Stimulated activated CD4-positive, alpha-beta T cell treated with anti-CD3 and anti-CD28 coated beads, TNF-alpha, amount 100 ng/mL, for 24 hours (primary cell): ENCODE measurements at places on chromosomes 7 and 10.

DNA sequence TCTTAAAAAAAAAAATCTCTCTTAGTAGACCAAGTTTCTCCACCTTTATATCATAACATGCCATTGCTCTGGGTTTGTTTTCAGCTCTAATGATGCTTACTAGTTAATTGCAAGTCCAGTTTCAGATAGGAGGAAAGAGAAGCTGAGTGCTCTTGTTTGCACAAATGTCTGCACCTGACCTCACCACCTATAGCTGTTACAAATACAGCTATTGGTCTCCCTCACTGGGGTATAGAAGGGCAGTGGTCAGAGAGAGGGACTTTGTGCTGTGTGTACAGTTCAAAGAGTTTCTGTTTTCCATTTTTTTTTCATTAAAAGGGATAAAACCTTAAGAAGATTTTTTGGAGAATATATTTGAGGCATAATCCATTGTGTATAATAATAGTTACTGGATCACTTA, 52.7 kb downstream of the TAS2R16 start:
- DNase-seq, result no peak

GRCh38 chr7:21605008-21605585, 62.3 kb downstream of the DNAH11 start:
- DNase-seq, result no peak

DNA sequence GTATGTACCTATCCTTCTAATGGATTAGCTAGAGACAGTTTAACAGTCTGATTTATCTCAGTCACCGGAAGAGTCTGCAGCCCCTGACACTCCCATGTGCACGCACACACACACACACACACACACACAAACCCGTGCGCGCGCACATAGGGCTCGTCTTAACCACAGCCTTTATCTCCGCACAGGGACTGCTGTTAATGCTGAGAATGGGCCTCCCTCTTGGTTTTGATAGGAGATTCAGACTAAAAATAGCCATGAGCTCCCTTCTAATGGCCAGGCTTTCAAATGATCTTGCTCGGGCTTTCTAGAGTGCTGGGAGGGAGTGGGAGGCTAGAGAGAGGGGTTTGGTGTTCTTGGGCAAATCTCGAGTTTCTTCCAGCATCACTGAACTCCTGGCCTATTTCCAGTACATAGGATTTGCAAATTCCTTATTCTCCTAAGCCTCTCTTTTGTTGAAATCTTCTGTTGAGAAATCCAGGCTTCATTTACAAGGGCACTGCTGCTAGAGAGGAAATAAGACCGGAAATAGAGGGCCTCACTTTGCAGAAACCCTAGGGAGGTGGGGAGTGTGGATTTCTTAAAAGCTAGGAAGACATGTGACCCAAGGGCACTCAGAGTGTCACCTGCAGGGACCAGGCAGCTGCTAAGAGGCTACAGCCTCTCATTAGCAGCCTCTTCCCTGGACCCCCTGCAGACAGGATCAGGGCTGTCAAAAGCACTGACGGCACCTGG, 2.4 kb downstream of the TMEM72 start:
- DNase-seq, result peak; percentile 8

GRCh38 chr10:103044942-103045489, 126.9 kb downstream of the CNNM2 start:
- no peak for DNase-seq

DNA sequence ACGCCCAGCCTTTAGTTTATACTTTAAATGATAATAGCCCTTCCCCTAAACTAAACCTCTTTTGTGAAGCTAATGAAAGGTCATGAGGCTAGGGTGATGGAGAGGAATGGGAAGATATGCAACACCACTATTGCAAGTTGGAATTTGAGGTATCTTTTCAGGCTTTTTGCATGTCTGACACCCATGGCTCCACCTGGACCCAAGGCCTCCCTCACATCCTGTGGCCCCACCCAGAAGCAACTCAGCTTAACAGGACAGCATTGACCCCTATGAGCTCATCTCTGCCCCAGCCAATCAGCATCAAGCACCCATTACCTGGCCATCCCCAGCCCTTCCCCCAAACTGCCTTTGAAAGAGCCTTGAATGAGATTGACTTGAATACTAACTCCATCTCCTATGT, 674.2 kb upstream of the NRP1 start:
- no peak for DNase-seq

- no peak for DNase-seq
Observed at GRCh38 chr10:62577666-62578291, 203.6 kb downstream of the ZNF365 start.

- no peak for DNase-seq
Observed at GRCh38 chr10:121285406-121286196, 312.6 kb downstream of the FGFR2 start.

DNA sequence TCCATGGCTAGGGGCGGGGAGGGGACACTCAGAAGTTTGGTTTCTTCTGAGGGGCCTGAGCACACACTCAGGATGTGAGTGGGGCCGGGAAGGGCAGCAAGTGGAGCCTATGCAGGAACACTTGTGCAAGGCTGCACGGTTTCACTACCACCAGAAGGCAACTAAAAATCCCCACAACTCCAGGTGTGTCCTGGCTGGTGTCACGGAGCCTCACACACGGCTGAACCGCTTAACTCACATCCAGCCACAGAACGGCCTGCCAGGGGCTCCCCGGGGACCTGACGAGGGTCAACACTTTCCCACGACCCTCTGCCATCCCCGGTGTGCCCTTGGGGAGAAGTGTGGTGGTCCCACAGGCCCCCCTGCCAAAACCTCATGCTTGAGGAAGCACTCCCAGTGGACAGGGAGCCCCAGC, 173.9 kb downstream of the ELFN1 start:
- DNase-seq, result no peak

DNA sequence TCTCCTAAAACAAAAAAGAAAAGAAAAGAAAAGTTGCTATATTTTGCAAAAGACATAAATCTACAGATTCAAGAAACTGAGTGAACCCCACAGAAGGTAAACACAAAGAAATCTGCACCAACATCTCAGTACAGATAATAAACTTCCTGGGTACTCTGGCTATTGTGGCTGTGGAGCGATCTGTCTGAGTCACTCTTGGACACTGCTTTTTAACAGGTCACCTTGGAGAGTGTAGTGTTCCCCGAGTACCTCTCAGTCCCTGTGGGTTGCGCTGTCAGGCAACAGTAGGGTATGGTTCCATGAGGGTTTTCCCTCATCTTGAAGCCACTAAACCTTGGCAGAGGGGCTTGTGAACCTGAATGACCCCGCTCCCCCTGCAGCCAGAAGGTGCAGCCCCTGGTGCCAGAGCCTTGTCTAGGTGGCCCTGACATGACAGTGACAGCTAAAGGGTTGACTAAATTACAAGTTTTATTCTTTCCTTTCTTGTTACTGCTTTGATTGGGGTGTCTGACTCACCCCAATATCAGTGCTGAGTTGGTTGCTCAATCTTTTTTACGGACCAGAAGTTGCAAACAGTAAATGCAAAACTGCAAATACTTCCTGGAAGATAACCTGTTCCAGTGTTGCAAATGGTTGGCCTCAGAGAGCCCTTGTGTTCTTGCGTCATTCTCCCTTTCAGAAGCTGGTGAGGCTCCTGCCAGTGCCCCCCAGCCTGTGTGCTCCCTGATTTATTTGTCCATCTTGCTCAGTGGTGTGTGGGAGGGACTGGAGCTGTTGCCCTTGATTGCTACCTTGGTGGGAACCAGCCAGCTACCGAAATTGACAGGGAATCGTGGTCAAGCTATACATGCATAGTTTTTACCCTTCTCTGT, 30.6 kb downstream of the POR start:
- DNase-seq, result no peak

GRCh38 chr10:9315292-9315691, 1260.8 kb downstream of the GATA3 start:
- no peak for DNase-seq

DNA sequence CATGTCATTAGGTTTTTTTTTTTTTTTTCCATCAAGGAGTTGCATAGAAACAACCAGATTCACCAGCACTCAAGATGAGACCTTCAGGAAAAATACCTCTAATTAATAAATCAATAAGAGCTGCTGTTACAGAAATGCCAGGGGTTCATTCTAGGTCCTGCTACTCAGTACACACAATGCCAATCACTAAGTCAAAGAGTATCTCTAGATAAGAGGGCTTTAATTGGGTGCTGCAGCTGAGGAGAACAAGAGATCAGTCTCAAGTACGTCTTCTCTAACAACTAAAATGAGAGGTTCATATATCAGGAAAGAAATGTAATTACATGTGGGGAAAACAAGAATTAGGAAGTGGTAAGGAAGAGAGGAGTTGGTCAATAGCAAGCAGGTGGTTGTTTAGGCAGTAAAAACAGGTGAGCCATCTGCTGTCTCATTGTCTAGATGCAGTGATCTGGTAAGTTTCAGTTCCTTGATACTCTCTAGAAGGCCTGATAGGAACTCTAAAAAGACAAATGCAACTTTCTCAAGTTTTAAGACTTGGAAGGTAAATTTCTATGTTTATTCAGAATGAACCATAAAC, 272.9 kb upstream of the ZWINT start:
- no peak for DNase-seq

DNA sequence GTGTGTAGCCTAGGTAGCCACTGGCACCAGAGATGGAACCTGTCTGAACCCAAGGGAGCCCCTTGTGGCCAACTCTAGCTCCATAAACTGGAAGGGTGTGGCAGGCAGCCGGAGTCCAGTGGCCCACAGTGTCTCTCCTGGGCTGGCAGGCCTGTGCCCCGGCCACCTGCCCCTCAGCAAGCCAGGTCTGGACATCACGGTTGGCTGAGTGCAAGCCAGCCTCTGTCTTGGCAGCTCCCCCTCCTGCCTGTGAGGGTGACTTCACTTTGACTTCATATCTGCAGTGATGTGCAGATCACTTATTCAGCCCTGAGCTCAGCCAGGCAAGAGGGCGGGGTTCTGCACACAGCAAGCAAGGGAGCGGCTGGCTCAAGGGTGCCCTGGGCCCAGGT, 1.3 kb upstream of the RET start:
- DNase-seq, result no peak

- DNase-seq, result no peak
Observed at GRCh38 chr10:68559841-68560185, 324 bp upstream of the TET1 start.

GRCh38 chr10:77756319-77757232, 119.0 kb upstream of the KCNMA1 start:
- no peak for DNase-seq

DNA sequence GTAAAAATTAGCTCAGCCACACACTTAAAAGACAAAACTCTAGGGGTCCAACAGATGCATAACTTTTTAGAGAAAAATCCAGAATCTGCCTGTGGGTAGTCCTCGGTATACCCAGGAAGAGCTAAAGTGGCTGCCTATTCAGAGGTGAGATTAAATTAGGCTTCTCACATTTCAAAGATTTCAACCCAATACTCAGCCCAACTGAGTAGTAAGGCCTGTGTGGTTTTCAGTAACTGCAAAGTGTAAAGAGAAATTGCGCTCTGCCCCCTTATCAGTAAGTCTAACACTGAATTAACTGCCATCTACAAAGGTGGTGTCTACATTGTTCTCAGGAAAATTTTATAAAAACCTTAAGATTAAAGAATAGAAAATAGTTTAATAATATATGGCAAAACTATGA, 88.2 kb downstream of the ELMO1 start:
- DNase-seq, result no peak

DNA sequence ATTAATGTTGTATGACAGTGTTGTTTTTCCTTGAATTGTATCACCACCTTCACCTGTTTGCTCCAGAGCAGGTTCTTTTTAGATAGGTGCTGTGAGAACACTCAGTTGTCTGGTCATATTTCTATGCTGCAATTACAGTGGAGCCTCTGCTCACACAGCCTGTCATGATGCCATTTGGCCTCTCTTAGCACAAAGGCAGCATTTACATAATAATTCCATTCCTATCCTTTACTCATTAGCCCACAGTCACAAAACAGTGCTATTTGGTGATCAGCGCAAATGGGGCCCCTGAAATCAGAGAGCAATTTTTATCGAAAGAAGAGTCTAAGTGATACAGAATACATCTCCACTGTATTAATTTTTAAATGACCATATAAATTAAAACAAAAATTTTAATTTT, 13.8 kb upstream of the DGKI start:
- no peak for DNase-seq

- no peak for DNase-seq
Observed at GRCh38 chr10:110462166-110463095, 35.3 kb upstream of the DUSP5 start.

GRCh38 chr7:139080905-139081304, 28.6 kb downstream of the ZC3HAV1 start:
- DNase-seq, result no peak

- DNase-seq, result no peak
Observed at GRCh38 chr7:24560772-24561171, 12.5 kb upstream of the PALS2 start.

GRCh38 chr7:141480953-141481352, 70.3 kb upstream of the AGK start:
- DNase-seq, result no peak

- DNase-seq, result no peak
Observed at GRCh38 chr10:17497446-17498030, 43.1 kb upstream of the ST8SIA6 start.

DNA sequence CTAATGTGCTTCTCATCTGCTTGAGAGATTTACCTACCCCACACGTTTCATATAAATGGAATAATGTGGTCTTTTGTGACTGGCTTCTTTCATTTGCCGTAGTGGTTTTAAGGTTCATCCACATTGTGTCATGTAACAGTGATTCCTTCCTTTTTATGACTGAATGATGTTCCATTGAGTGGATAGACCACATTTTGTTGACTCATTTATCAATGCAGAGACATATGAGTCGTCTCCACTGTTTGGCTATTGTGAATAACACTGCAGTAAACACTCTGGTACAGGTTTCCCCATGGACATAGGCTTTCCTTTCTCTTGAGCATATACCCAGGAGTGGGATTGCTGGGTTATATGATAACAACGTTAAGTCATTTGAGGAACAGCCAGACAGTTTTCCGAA, 2.0 kb upstream of the AOC1 start:
- no peak for DNase-seq

- no peak for DNase-seq
Observed at GRCh38 chr7:73668103-73668885, 663 bp downstream of the VPS37D start.

- no peak for DNase-seq
Observed at GRCh38 chr10:1673568-1674345, 63.6 kb downstream of the ADARB2 start.

DNA sequence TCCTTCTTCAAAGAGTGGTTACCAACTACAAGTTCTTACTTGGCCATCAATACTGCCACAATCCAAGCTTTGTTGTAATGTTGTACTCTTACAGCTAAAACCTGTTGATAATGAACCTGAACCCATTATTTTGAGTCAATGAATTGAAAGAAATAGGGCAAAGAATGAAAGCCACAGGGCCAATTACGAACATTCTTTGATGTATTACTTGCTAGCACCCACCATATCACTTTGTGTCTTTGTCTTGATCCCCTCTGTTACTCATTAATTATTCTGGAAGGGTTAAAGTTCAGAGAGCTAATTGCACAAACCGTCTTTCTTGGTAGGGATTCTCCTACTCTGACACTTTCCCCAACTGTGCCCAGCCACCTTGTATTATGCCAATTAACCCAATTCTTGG, 53.2 kb upstream of the TFEC start:
- DNase-seq, result no peak

GRCh38 chr7:101813402-101814019, 3.9 kb upstream of the CUX1 start:
- DNase-seq, result no peak

GRCh38 chr7:150665896-150666295, 19.6 kb upstream of the GIMAP2 start:
- no peak for DNase-seq
